ENCODE measurements at places on chromosomes 11 and 22. TPM values are rescaled to one million over a fixed set of nuclear protein-coding genes. Genes with fewer than 3 reads are reported as not detected.
A peak's percentile ranks its signal among the peaks of the same experiment; 100 is the strongest.

GRCh38 chr11:102733232-102733875 lies 8.6 kb upstream of the MMP8 start:
- H3K4me1 ChIP-seq, result no peaks in the 10 kb centered on the region
- no peak overlapping the region for H3K4me3 ChIP-seq
- DNase-seq, result peak; percentile 70
- H3K27me3 ChIP-seq, result peaks cover 2% of the 10 kb centered on the region

Gene MUC6
- total RNA-seq, result not detected

GRCh38 chr11:116714902-116715301 lies 57.9 kb downstream of the BUD13 start:
- no peak for DNase-seq
- peaks cover 15% of the 10 kb centered on the region for H3K27me3 ChIP-seq
- no peak overlapping the region for H3K27ac ChIP-seq
- no peaks in the 10 kb centered on the region for H3K36me3 ChIP-seq

GRCh38 chr11:98307827-98308491 lies 712.8 kb upstream of the CNTN5 start:
- H3K27me3 ChIP-seq, result no peaks in the 10 kb centered on the region
- no peak for DNase-seq
- H3K4me3 ChIP-seq, result no peak overlapping the region
- H3K4me1 ChIP-seq, result no peaks in the 10 kb centered on the region

GRCh38 chr11:128467610-128468041 lies 119.7 kb downstream of the ETS1 start:
- H3K36me3 ChIP-seq, result peaks cover 96% of the 10 kb centered on the region
- peak overlapping the region; percentile 70 for H3K4me3 ChIP-seq
- H3K27ac ChIP-seq, result peak overlapping the region; percentile 99
- DNase-seq, result peak; percentile 71

GRCh38 chr11:77999446-78000030 lies 5.1 kb upstream of the INTS4 start:
- DNase-seq, result no peak
- no peak overlapping the region for H3K27ac ChIP-seq
- H3K27me3 ChIP-seq, result no peaks in the 10 kb centered on the region
- H3K4me3 ChIP-seq, result no peak overlapping the region
- no peaks in the 10 kb centered on the region for H3K36me3 ChIP-seq
- H3K4me1 ChIP-seq, result peaks cover 10% of the 10 kb centered on the region

Gene MS4A14
- total RNA-seq, result not detected

GRCh38 chr11:114441921-114442320 lies 2.7 kb downstream of the REXO2 start:
- no peak overlapping the region for H3K27ac ChIP-seq
- no peak overlapping the region for H3K4me3 ChIP-seq
- no peaks in the 10 kb centered on the region for H3K27me3 ChIP-seq
- H3K4me1 ChIP-seq, result peaks cover 35% of the 10 kb centered on the region
- no peak for DNase-seq
- peaks cover 26% of the 10 kb centered on the region for H3K36me3 ChIP-seq

Gene GLYATL1
- not detected for total RNA-seq

Gene MEI1
- total RNA-seq, result 51.3 TPM

GRCh38 chr11:128082574-128082973 lies 504.8 kb downstream of the ETS1 start:
- peaks cover 62% of the 10 kb centered on the region for H3K4me1 ChIP-seq
- no peak overlapping the region for H3K27ac ChIP-seq
- no peak overlapping the region for H3K4me3 ChIP-seq
- H3K36me3 ChIP-seq, result peaks cover 2% of the 10 kb centered on the region
- H3K27me3 ChIP-seq, result no peaks in the 10 kb centered on the region

GRCh38 chr22:46992121-46992731 lies 229.8 kb downstream of the TBC1D22A start:
- no peaks in the 10 kb centered on the region for H3K4me1 ChIP-seq
- no peak for DNase-seq
- H3K27ac ChIP-seq, result no peak overlapping the region
- H3K4me3 ChIP-seq, result no peak overlapping the region

Gene CDPF1
- total RNA-seq, result 6.8 TPM

- no peaks in the 10 kb centered on the region for H3K4me1 ChIP-seq
- no peak for DNase-seq
- H3K4me3 ChIP-seq, result no peak overlapping the region
- H3K27ac ChIP-seq, result no peak overlapping the region
- no peaks in the 10 kb centered on the region for H3K36me3 ChIP-seq
These were observed 6.7 kb upstream of the OOSP4A start for GRCh38 chr11:59957094-59957493.

Data from activated CD4-positive, alpha-beta memory T cell treated with anti-CD3 and anti-CD28 coated beads for 36 hours (primary cell).